ENCODE measurements at places on chromosomes 16 and 17.

DNA sequence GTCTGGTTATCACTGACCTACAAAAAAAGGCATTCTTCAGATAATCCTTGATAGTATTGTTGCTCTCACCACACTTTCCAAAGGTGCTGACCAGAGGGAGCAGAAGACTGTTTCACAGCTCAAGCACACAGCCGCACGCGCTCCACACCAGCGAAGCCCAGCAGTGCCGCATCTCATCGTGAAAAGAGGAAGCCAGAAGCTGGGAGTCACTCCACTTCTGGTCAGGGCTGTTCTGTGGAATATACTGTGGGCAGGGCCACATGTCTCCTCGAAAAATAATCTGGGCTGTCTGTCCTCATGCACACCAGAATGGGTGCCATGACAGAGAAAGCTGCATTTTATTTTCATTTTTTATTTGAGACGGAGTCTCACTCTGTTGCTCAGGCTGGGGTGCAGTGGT lies 7.3 kb upstream of the PRSS36 start:
- DNase-seq: no peak
- H3K27ac ChIP-seq: no peak overlapping the region
- no peaks in the 10 kb centered on the region for H3K36me3 ChIP-seq
- H3K4me1 ChIP-seq: no peaks in the 10 kb centered on the region

- H3K27ac ChIP-seq: no peak overlapping the region
- no peaks in the 10 kb centered on the region for H3K4me1 ChIP-seq
- DNase-seq: no peak
- H3K27me3 ChIP-seq: no peaks in the 10 kb centered on the region
- no peak overlapping the region for H3K4me3 ChIP-seq
- no peaks in the 10 kb centered on the region for H3K36me3 ChIP-seq
Measured at GRCh38 chr17:21742326-21742725, 50.0 kb downstream of the KCNJ18 start.

- H3K27ac ChIP-seq: no peak overlapping the region
- H3K27me3 ChIP-seq: no peaks in the 10 kb centered on the region
- H3K4me1 ChIP-seq: no peaks in the 10 kb centered on the region
- H3K36me3 ChIP-seq: no peaks in the 10 kb centered on the region
- DNase-seq: no peak
- no peak overlapping the region for H3K4me3 ChIP-seq
Measured at GRCh38 chr17:34178092-34178491, 77.0 kb upstream of the CCL2 start.

DNA sequence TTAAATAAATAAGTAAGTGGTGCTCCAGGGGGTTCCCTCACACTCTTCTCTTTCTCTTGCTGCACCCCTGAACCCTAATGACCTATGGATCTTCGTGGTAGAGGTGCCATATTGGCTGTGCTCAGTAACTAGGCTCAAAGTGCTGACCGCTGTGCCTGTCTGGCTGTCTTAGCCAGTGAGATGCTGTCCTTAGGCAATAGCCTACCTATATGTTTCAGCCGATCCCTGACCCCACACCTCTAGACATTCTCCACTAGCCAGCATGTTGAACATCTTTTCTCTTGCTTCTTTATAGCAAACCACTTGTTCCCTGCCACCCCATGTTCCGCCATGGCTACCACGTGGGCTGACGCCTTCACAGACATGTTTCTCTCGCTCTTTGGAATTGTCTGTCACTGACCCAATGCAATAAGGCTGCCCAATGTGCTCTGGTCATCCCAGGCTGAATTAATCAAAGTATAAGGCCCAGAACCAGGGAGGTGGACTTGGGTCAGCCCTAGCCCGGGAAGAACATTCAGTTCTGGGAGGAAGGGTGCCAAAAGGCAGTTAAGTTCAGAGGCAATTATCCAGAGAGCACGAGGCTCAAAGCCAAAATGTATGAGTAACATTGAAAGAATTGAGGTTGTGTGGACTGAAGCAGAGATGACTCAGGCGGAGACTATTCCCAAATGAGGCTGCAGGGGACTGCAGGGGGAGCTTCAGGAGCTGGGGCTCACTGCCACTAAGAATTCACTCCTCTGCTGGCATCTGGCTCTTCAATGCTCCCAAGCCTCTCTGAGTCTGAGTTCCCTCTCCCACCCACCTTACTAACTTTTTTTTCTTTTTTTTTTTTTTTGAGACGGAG lies 28.7 kb upstream of the TNRC6A start:
- H3K4me3 ChIP-seq: no peak overlapping the region
- H3K4me1 ChIP-seq: no peaks in the 10 kb centered on the region
- no peak overlapping the region for H3K27ac ChIP-seq
- H3K27me3 ChIP-seq: no peaks in the 10 kb centered on the region

DNA sequence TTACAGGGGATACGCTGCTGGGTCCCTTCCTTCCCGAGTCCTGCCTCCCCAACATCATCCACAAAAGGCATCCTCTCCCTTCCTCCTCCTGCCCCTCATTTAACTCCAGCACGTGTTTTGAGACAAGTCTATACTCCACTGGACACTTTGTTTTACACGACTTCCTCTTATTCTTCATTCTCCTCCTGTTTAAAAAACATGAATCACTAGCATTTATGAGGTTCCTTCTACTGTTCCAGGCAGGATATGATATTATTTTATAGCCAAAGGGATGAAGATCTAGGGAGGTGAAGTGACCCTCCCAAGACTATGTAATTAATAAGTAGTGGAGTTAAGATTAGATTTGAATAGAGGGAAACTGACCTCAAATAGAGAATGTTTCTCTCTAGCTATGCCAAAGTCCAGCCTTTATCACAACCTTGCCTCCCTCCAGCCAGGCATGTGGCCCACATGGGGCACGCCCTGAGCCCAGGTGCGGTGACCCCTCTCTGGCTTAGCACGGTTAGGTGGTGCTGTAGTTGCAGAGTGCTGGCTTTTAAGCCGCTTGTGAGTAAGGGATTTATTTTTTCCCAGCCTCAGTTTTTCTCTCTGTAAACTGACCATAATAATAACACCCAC lies 1.3 kb upstream of the HSD17B2 start:
- H3K4me3 ChIP-seq: no peak overlapping the region
- no peak overlapping the region for H3K27ac ChIP-seq
- no peaks in the 10 kb centered on the region for H3K36me3 ChIP-seq

DNA sequence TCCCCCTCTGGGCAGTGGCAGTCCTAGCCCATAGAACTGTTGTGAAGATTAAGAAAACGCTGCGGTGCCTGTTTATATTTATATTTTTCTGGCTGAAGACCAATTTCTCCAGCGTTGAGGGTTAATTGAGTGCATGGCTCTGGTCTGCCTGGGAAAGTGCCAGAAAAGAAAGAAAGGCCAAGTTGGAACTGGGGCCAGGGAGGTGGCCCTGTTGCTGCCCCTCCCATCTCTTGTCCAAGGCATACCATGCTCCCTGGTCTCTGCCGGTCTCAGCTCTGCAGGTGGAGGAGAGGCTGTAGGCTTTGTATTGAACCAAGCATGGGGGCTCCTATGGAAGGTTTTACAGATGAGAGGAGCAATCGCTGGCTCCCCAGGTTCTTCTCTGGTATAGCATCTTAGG lies 124.7 kb downstream of the MGAT5B start:
- peaks cover 15% of the 10 kb centered on the region for H3K4me1 ChIP-seq
- H3K36me3 ChIP-seq: no peaks in the 10 kb centered on the region
- no peaks in the 10 kb centered on the region for H3K27me3 ChIP-seq
- no peak for DNase-seq
- H3K4me3 ChIP-seq: no peak overlapping the region

All from naive thymus-derived CD4-positive, alpha-beta T cell (primary cell).